ENCODE measurements at places on chromosomes 2 and 18. TPM values are rescaled to one million over a fixed set of nuclear protein-coding genes. Genes with fewer than 3 reads are reported as not detected.

The ITGAV gene
- total RNA-seq: 154 TPM

GRCh38 chr18:70220628-70221027, 15.1 kb upstream of the RTTN start:
- no peak for DNase-seq

DNA sequence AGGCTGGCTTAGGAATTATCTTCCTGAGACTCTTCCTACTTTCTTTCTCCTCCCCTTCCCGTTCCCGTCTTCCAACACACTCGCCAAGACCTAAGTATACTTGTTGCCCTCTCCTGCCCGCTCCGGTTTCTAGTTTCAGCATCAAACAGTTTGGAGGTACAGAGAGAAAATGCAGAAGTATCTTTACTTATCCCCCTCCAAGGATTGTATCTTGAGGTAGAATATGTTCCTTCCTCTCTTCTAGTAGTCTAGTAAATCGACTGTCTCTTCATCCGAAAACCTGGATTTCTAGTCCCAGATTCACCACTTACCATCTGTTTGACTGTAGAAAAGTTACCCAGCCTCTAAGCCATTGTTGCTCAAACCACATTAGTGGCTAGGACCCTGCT, 755 bp downstream of the EIF4E2 start:
- no peak for DNase-seq

DNA sequence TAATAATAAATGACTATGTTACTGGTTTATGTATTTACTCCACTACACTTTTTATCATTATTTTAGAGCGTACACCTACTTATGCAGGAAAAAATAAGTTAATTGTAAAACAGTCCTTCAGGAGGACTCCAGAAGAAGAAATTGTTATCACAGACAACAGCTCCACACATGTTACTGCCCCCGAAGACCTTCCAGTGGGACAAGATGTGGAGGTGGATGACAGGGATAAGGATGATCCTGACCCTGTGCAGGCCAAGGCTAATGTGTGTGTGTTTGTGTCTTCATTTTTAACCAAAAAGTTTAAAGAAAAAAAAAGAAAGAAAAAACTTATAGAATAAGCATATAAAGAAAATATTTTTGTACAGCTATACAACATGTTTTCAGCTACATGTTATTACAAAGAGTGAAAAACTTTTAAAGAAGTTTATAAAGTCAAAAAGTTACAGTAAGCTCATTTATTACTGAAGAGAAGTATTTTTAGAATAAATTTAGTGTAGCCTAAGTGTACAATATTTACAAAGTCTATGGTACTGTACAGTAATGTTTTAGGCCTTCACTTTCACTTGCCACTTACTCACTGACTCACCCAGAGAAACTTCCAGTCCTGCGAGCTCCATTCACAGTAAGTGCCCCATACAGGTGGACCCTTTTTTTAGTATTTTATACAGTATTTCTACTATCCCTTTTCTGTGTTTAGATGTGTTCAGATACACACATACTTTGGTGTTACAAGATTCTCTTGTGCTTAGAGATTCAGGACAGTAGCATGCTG, 7.5 kb downstream of the TGFBRAP1 start:
- DNase-seq: no peak

DNA sequence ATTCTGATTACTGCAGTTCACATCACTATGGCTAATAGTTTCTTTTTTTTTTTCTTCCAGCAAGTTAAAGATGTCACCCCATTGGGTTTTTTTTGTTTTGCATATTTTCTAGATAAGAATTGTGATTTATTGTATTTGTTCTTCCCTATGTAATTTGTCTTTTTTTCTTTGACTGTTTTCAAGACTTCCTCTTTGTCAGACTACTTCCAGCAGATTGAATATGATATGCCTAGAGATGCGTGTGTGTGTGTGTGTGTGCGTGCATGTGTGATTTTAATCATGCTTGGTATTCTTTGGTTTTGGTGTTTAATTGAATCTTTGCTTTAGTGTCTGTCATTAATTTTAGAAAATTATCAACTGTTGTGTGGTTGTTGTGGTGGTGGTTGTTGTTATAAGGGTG, 166.7 kb upstream of the SLC39A10 start:
- no peak for DNase-seq

- no peak for DNase-seq
These were observed 130.9 kb upstream of the ASB18 start for GRCh38 chr2:236395067-236395466.

DNA sequence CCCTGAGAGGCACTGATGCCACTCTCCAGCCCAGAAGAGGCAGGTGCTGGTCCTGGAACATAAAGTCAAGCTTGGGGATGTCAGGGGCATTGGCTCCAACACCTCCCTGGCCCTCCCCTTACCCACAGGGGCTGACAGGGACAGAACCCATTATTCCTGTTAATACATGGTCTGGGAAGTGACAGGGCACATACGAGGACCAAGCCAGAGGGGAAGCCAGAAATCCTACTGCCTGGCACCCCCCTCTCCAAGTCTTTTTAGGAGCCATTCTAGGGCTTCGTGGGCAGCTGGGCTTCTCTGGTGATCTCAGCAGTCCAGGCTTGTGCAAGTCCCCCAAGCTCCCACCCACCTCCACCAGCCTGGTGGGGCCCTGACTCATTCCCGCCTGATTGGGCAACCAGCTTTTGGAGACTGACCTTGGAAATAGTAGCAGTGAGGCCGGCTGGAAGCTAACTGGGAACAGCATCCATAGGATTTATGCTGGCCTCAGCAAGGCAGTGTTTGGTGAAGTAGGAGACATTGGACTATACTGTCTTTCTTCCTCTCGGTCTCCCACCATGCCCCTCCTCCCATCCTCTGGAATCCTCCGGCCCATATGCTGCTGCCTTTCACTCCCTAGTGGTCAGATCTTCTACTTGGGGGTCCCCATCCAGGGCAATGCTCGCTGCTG, 86.4 kb upstream of the HK2 start:
- no peak for DNase-seq

DNA sequence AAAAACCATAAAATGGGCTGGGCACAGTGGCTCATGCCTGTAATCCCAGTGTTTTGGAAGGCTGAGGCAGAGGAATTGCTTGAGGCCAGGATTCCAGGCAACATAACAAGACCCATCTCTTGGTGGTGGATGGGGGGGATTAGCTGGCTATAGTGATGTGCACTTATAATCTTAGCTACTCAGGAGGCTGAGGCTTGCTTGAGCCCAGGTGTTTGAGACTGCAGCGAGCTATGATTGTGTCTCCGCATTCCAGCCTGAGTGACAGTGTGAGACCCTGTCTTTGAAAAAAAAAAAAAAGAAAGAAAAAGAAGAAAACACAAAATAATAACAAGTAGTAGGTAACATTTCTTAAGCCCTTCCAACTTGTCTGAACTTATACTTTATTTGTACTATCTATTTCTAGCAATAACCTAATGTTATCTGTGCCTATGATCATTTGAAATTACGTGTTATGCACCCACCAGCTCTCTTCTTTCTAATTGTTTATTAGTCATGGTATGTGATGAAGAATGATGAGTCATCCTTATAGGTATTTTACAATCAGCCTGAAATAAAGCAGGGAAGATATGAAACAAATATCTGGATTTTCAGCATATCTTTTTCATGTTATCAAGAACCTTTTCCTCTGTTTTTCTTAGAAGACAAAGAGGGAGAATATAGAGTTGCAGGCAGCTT, 129.3 kb upstream of the UNC80 start:
- DNase-seq: no peak
